Stimulated activated CD8-positive, alpha-beta memory T cell treated with anti-CD3 and anti-CD28 coated beads, Interleukin-7, amount 100 ng/mL, for 1 hour (primary cell): ENCODE measurements at places on chromosomes 7 and 10.
A peak's percentile ranks its signal among the peaks of the same experiment; 100 is the strongest.

- DNase-seq = no peak
Observed at GRCh38 chr7:132557489-132558044, 18.7 kb downstream of the PLXNA4 start.

- DNase-seq = no peak
Observed at GRCh38 chr10:13776861-13777311, 190.1 kb downstream of the PRPF18 start.

GRCh38 chr10:101161494-101162299, 30.6 kb downstream of the TLX1 start:
- peak; percentile 37 for DNase-seq

DNA sequence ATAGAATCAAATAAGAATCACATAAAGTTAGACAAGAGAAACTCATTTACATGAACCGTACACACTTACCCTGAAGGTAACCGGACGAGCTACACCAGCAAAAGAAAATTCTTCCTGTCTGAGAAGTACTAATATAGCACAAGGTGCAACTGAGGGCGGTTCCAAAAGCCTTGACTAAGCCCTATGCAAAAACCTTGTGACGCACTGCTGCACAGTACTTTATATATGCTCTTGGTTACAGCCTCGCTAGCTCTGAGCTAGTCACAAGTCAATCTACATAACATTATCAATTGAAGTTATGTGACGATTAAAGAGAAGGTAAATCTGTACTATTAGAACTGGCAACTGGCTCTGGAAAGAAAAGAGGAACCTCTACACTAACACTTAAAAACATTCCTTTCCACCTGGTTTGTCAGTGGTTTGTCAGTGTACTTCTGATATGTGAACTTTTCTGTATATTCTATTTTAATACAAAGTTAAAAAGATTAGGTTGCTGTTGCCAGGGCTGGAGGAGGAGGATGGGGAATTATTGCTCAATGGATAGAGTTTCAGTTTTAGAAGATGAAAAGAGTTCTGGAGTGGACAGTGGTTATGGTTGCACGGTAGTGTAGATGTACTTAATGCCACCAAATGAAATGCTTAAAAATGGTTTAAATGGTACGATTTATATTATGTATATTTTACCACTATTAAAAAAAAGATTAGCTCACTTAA, 21.6 kb downstream of the NT5C3A start:
- no peak for DNase-seq

DNA sequence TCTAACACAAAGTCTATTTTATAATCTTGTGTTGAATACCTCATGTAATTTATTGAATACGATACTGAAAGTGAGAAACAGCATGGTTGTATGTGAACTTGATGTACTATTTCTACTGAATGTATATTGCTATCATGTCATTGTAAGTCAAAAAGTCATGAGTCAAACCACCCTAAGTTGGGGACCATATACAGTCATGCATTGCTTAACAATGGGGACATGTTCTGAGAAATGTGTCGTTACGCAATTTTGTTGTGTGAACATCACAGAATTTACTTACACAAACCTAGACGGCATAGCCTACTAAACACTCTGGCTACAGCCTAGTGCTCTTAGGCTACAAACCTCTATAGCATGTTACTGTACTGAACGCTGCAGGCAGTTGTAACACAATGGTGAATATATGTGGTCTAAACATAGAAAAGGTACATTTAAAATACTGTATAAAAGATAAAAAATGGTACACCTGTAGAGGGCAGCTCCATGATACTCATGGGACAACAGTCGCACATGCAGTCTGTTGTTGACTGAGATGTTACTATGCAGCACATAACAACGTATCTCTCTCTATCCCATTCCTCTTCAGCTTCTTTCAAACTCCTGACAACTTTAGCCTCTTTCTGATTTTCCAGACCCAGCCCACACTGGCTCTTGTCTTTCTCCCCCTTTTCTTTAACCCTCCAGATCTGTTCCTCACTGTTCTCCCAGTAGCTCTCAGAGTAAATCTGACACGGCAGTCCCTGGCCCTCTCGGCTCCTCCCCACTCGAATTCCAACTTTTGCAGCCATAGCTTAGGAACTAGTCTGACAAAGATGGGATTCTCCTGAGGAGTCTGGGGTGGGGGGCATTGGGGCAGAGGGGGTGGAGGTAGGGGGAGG, 90.1 kb downstream of the SNX10 start:
- DNase-seq = no peak

DNA sequence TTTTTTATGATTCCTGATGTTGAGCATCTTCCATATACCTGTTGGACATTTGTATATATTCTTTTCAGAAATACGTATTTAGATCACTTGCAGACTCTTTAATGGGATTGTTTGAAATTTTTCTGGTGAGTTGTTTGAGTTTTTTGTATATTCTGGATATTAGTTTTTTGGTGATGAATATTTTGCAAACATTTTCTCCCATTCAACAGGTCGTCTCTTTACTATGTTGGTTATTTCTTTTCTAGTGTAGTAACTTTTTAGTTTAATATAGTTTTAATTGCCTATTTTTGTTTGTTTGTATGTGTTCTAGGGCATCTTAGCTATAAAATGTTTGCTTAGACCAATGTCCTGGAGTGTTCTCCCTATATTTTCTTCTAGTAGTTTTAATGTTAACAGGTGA, 72.7 kb downstream of the ZWINT start:
- DNase-seq = no peak

DNA sequence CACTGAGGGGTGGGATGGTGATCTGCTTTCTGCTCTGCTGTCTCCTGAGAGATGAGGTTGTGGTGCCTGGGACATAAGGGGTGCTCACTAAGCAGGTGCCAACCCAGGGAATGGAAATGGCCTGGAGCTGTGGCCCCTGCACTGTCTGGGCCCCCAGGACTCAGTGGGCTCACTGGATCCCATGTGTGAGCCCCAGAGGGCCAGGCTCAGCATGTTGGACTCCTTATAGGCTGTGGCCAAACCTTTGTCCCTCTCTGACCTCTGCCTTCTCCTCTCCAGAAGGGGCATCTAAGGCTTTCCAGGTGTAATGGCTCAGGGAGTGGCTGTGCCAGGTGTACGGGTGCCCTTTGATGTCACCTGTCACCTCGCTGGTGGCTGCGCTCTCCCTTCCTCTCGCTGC, 56.4 kb downstream of the NEUROG3 start:
- DNase-seq = no peak

GRCh38 chr10:667096-667495, 22.4 kb downstream of the DIP2C start:
- no peak for DNase-seq
